Stimulated activated CD8-positive, alpha-beta memory T cell treated with anti-CD3 and anti-CD28 coated beads, Interleukin-4, amount 100 ng/mL, for 1 hour (primary cell): ENCODE measurements at places on chromosomes 1 and 21.

DNA sequence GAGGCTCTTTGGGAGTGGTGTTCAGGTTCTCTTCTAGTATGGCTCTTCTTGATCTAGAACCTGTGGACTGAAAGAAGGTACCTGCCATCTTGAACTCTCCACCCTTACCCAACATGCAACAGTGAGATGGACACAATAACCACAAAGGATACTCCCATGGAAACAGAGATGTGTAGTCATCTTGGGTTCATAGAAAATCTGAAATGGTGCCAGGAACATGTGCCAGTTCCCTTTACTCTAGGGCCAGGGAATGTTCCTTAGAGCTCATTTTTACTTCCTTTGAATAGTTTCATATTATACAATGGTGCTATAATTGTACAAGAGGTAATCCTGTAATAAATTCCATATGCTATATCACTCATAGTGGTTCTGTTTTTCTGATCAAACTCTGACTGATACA is 13.2 kb upstream of the SCYL3 start:
- DNase-seq: no peak

- DNase-seq: no peak
These were observed 21.8 kb downstream of the CHD1L start for GRCh38 chr1:147264158-147264768.

GRCh38 chr1:36464605-36465393 is 615 bp upstream of the MRPS15 start:
- DNase-seq: no peak

- no peak for DNase-seq
These were observed 5.1 kb downstream of the NIT1 start for GRCh38 chr1:161122967-161123366.

GRCh38 chr1:155697046-155697445 is 8.2 kb downstream of the DAP3 start:
- DNase-seq: no peak

- DNase-seq: no peak
These were observed 104.4 kb downstream of the PCBP3 start for GRCh38 chr21:45747802-45748445.

- no peak for DNase-seq
These were observed 241.0 kb downstream of the FMN2 start for GRCh38 chr1:240332672-240333071.

- DNase-seq: no peak
These were observed 3.6 kb upstream of the SPRR3 start for GRCh38 chr1:152997901-152998300.

- DNase-seq: no peak
These were observed 343.0 kb downstream of the AMY1C start for GRCh38 chr1:104092698-104093097.

GRCh38 chr21:38869946-38870345 is 64.2 kb downstream of the ETS2 start:
- DNase-seq: no peak

DNA sequence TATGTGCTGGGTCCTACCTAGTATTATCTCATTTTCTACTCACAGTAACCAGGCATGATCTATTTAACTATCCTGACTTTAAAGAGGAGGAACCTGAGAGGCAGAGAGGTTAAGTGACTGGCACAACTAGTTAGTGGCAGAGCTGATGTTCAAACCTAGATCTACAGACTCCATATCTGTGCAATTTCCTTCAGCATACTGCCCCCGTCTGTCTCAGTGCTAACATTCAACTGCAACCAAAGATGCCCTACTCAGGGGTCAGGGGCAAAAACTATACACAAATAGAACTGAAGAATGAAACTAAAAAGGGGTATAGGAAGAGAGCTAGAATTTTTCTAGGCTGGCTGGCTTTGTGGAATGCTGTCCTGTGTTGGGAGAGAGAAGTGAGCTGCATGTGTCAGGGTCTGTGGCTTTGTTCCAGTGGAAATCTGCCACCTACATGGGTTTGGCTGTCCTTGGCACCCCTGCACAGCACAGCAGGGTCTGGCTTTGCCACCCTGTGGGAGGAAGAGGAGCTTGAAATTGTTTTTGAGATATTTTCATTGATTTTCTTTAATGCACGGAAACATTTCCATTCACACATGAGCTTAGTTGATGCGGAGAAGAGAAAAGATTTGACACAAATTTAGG is 368.5 kb downstream of the RPS6KC1 start:
- DNase-seq: no peak

DNA sequence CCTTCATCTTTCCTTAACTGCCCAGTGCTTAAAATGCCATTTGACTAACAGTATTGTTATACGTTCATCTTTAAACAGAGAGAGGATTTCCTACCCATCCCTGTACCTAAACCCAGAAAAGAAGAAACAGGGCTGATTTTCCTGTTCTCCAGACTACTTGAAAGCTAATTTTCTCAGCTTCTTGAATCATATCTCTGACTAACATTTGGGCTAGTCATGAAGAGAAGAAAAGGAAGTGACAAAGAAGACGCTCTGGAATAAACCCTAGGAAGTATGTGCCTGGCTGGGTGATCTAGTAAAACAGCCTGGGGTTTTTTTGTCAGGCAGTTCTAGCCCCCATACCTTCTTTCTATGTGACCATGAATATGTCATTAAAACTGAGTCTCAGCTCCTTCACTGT is 44.8 kb upstream of the SGIP1 start:
- no peak for DNase-seq

- no peak for DNase-seq
These were observed 18.9 kb downstream of the FGGY start for GRCh38 chr1:59315529-59316463.

DNA sequence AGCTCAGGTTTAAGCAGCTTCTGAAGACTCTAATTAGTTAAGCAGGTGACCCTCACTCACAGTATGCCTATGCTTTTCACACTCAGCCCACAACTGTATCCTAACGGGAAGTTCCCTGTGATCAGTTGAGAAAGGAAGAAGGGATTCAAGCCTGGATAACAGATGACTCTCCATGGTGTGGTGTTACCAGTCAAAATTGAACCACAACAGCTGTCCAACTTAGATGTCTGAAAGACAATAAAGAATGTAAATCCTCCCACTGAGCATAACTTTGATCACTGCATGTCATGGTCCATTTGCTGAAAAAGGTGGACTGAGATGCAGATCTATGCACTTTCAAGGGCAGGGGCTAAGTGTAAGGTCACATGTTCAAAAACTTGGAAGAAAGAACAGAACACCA is 32.3 kb upstream of the DIPK1A start:
- DNase-seq: no peak

- no peak for DNase-seq
These were observed 151.5 kb upstream of the RNPC3 start for GRCh38 chr1:103373991-103374390.

DNA sequence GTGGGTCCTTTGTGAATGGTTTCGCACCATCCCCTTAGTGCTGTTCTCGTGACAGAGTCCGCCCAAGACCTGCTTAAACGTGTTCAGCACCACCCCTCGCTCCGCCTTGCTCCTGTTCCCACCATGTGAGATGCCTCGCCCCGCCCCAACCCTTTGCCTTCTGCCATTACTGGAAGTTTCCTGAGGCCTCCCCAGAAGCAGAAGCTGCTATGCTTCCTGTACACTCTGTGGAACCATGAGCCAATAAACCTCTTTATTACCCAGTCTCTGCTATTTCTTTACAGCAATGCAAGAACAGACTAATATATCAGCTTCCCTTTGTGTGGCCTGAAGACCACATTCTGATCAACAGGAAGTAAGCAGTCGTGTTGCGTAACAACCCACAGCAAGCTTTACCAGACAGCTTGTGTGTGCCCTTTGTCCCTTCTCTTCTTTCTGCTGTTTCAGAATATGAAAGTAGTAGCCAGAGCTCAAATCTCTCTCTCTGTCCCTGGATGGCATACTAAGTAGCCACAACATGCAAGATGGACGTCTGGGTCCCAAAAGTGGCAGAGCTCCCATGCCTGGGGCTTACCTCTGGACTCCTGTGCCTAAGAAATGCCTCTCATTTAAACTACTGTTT is 14.1 kb downstream of the HENMT1 start:
- peak; percentile 69 for DNase-seq

GRCh38 chr1:101264697-101265096 is 27.9 kb downstream of the S1PR1 start:
- no peak for DNase-seq

DNA sequence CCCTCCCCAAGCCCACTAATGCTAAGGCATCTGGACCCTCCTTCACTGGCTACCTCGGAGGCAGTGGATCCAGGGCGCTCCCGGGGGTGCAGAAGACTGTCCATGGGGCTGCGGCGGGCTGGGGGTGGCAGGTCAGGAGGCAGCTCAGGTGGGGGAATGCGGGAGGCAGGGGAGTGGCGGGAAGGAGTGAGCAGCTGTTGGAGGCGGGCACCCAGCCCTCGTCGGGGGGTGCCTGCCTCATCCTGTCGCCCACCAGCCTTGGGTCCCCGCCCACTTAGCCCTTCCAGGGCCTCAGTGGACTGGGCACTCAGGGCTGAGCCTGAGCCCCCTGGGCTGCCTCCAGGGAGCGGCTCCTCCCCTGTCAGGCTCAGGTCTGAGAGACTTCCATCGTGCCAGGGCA is 10.7 kb upstream of the GATAD2B start:
- DNase-seq: no peak

DNA sequence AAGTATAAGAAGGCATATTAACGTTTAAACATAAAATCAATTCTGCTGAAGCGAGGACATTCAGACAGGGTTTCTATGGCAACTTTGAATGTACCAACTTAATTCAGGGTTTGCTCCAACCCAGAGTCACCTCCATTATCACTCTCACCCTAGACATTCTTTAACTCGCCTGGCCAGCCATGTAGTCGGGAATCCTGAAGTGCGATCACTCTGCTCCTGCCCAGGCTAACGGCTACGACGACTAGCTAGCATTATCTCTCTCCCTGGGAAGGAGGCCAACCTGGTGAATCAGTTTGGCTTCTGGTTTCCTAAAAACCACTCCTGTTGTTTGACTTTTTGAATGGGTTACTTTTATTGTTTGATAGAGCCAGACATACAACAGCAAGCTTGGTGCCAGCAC is 38.9 kb upstream of the ZBTB18 start:
- DNase-seq: no peak

GRCh38 chr1:240304466-240304865 is 212.8 kb downstream of the FMN2 start:
- no peak for DNase-seq

DNA sequence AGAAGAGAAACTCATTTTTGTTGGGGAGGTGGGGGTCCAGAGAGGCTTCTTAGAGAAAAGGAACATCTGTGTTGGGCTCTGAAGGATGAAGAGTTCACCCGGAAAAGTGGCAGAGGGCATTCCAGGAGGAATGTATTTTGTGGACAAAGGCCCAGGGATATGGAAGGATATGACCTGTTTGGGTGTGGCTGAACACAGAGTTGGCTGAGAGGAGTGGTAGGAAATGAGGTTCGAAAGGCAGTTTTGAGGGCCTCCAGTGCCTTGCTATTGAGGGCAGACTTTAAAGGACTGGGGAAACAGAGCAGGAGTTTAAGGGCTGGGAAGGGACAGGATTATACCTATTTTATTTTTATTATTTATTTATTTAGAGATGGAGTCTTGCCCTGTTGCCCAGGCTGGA is 27.3 kb upstream of the WASF2 start:
- DNase-seq: no peak

DNA sequence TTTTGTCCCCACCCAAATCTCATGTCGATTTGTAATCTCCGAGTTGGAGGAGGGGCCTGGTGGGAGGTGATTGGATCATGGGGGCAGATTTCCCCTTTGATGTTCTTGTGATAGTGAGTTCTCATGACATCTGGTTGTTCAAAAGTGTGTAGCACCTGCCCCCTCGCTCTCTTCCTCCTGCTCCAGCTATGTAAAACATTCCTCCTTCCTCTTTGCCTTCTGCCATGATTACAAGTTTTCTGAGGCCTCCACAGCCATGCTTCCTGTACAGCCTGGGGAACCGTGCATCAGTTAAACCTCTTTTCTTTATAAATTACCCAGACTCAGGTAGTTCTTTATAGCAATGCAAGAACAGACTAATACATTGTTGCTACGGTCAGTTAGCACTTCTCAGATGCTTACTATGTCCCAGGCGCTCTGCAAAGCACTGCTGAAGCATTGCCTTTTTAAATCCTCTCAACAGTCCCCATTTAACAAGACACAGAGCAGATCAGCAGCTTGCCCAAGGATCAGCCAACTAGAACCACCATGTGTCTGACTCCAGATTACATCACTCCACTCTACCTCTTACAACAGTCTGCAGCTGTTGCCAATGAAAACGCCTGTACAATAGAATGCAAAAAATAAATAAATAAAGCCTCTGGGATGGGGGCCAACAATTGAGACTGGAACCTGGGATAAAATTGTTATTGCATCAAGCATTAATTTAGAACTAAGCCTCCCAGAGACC is 52.4 kb upstream of the USP1 start:
- DNase-seq: no peak

GRCh38 chr1:82492159-82492558 is 691.4 kb downstream of the ADGRL2 start:
- DNase-seq: no peak

- no peak for DNase-seq
These were observed 332.1 kb downstream of the PTPRC start for GRCh38 chr1:198970916-198971315.

- DNase-seq: no peak
These were observed 99.4 kb upstream of the SPATA6 start for GRCh38 chr1:48571303-48571987.

GRCh38 chr1:153942766-153943549 is 3.6 kb downstream of the DENND4B start:
- DNase-seq: no peak

DNA sequence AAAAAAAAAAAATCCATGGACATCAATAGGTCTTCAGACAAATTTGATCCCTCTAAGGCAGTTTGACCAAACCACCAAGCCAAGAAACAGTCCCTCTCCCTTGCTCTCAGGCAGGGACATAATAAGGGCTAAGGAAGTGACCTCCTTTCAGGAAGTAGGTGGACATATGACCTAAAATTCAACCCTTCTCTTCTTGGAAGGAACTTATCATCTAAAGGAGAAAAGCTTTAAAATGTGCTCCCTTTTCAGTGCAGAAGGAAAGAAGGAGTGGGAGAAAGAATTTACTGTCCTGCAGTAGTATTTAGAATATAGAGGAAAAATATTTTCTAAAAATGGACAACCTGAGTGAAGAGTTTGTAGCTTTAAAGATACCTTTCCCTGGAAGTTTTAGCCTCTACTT is 118.1 kb downstream of the DTL start:
- DNase-seq: no peak

DNA sequence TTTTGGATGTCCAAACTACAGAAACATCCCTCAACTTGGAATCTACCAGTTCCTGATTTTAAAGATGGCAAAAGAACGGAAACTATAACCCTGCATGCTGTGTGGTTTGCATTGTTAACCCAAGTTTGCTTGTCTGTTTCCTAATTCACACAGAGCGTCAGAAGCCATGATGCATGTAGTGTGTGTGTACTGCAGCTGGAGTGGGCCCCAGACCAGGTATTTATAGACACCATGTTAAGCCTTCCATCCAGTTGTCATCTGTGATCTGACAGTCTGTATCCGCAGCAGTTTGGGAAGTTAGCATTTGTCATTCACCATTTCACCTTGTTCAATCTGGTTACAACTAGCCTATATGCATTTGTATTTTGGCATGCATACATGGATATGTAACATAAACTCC is 27.7 kb upstream of the PLEKHM2 start:
- DNase-seq: no peak

- no peak for DNase-seq
These were observed 36.5 kb downstream of the GIPC2 start for GRCh38 chr1:78081980-78082860.
